ENCODE measurements at places on chromosomes 6 and 20.
A peak's percentile ranks its signal among the peaks of the same experiment; 100 is the strongest.

- no peak for DNase-seq
Observed at GRCh38 chr20:44662261-44662660, 10.8 kb upstream of the ADA start.

- no peak for DNase-seq
Observed at GRCh38 chr20:63181226-63181625, 34.7 kb downstream of the YTHDF1 start.

GRCh38 chr6:87029711-87030314, 65.1 kb downstream of the CGA start:
- no peak for DNase-seq

GRCh38 chr20:63951398-63952209, 4.6 kb downstream of the UCKL1 start:
- DNase-seq, result no peak

- DNase-seq, result no peak
Observed at GRCh38 chr6:31351033-31351380, 6.0 kb downstream of the HLA-B start.

- DNase-seq, result no peak
Observed at GRCh38 chr6:75084872-75085381, 120.9 kb downstream of the COL12A1 start.

DNA sequence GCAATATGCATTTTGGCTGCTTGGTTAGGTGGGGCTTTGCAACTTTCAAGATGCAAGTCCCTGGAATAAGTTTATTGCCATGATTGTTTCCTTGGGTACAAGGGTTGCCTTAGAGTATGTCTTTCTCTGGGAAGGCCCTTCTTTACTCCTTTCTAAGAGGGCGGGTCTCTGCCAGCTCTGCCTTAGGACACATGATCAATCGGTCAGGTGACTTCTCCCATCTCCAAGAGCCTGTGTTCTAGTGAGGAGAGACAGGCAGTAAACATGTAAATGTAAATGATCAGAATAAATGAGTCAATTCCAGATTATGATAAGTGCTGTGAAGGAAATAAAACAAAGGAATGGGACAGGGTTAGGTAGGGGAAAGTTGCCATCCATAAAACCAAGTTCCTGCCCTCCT, 43.2 kb upstream of the BCAS1 start:
- DNase-seq, result no peak

GRCh38 chr6:169791721-169792131, 40.3 kb downstream of the ERMARD start:
- no peak for DNase-seq

- DNase-seq, result no peak
Observed at GRCh38 chr6:100881707-100882040, 545 bp upstream of the ASCC3 start.

- DNase-seq, result no peak
Observed at GRCh38 chr6:73538116-73538779, 17.4 kb upstream of the EEF1A1 start.

GRCh38 chr20:53961527-53961926, 108.9 kb downstream of the BCAS1 start:
- DNase-seq, result no peak

GRCh38 chr6:84033523-84034451, at the start of gene MRAP2:
Gene MRAP2 (plus strand): TSS chr6:84033772. CDS start chr6:84055319, 21,547 bp downstream.
- DNase-seq, result no peak

DNA sequence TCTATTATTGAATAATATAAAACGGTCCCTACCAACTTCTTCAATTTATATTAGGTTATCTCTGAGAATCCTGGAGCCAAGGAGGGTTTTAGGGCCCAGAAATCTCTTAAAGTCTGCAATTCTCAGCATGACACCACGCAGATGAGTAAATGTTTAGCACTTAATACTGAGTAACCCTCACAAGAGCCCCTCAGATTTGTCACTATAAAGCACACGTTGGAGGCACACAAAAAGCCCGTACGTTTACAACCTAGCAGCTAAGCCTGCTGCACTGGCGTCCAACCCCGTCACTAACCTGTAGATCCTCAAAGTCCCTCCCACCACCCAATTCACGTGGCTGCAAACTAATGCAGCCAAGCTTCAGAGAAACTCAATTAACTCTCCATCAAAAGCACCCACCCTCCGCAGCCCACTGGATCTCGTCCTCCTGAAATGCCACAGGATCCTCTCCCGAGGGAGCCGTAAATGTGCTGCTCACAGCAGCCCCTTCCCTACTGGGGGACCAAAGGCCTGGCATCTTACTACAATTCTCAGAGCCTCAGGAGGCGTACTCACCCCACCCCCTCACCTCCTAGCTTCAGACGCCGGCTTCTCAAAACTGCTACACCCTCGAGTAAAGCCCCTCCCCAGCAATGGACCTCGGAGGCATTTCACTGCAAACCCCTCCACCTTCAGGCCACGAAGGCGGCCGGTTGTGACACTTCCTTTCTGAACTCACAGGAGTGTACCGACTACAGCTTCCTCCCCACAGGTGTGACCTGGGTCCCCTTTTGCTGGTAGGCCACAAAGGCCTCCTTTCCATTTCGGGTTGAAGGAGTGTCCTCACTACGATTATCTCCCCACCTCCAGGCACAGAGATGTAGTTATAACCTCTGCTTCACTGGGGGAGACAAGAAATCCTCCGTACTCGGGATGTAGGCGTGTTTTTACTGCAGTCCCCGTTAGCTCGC, 909 bp downstream of the CPNE1 start:
- DNase-seq, result peak; percentile 55

DNA sequence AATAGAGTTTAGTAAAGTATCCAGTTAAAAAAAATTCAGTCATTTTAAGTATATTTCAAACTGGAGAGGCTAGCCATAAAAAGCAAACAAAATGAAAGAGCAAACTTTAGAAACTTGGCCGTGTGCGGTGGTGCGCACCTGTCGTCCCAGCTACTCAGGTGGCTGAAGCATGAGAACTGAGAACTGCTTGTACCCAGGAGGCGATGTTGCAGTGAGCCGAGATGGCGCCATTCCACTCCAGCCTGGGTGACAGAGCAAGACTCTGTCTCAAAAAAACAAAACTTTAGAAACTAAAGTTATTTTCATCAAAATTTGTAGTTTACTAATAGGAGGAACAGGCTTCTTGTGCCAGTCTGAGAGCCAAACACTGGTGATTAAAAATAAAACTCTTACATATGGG, 100.2 kb upstream of the POPDC3 start:
- DNase-seq, result no peak

- DNase-seq, result no peak
Observed at GRCh38 chr20:34540596-34541263, 17.8 kb upstream of the MAP1LC3A start.

DNA sequence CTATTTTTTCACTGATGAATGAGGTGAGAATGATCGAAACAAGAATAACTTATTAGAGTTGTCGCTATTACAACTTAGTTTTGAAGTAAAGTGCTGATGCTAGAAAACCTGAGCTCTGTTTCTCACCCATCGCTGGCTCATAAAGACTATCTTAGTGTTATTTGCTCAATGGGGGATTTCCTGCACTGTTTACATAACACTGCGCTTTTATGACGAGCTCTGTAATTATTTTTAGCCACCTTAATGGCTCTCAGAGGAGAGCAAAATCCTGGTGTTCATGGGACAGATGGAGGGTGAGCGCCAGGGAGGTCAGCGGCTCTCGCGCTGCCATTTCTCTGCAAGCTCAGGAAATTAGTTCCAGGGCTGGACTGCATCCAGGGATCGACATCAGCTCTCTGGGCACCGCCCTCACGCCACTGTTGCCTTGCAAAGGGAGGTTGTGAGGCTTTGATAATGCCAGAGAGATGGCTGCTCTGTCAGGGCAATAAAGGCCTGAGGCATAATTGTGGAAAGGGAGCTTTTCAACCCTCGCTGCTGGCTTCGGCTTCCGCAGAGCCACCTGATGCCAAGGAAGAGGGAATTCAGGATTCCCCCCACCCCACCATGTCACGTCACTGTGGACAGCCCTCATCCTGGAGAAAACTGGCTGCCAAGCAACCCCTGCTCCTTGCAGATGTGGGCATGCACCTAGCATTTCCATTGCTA, 72.0 kb downstream of the DACT2 start:
- DNase-seq, result no peak

DNA sequence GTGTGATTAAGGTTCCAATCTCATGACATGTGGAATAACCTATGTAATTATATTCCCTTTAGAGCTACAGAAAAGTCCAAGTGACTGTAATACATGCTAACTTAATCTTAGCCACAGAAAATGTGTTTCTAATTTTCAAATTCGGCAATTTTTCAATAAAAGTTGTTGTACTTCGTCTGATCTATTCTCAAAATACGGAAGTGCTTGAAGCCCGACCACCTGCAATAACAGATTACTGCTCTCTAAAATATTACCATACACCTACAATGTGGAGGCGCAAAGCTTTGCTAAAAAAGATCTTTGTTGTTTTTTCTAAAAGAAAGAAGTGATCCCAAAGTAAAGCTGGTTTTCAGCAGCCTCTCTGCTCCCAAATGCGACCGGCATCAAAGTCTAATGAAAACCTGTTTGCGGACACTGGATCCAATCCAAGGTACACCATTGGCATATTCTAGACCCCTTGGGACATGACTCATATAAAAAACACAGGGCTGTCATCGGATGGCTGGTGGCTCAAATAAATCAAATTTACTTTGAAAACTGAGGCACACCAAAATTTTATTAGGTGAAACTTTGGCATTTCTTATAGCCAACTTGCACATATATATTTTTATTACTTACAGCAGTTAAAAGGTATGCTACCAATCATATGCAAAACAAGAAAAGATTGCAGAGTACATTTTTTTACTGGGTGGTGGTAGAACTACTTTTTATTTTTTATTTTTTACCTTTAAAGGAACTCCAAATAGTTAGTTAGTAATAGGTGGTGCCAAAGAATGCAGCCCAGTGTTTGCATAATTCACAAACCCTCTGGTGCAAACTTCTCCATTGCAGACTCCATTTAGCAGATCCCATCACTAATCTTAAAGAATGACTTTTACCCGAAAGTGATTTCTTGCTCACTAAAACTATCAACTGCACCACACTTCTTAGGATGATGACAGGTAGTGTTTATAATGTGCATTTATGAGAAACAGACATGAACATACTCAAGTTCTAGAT, 118.7 kb upstream of the TBX18 start:
- DNase-seq, result no peak

GRCh38 chr6:25032934-25033333, 97.2 kb upstream of the RIPOR2 start:
- DNase-seq, result no peak

DNA sequence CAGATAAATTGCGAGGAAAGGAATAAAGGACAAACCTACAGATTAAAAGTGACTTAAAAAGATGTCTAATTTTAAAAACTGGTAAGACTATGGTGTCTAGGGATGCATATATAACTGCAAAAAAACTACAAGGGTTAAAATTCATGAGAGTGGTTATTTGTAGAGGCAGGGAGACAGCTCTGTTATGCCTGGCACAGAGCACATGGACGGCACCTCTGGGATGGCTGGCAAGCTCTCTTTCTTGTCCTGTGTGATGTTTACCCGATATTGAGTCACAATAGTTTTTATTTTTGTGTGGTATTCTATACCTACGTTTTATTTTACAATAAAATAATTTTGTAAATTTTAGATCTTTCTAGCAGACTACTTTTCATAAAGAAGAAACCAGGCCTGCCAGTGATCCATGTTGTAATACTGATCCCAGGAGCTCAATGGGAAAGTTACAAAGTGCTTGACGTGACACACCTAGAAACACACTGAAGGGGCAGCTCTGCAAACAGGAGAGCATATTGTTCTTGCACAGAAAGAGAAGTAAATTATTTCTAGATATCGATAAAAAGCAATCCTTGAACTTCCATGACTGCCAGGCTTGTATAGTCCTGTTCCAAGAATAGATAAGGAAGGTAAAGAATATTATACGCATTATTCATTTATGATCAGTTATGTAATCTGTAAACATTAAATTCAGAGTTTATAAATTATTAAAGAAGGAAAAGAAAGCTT, 290.0 kb downstream of the PTPRK start:
- DNase-seq, result no peak

- no peak for DNase-seq
Observed at GRCh38 chr20:63082308-63082938, 75.7 kb upstream of the BHLHE23 start.

- no peak for DNase-seq
Observed at GRCh38 chr6:132764370-132764769, 6.7 kb upstream of the VNN2 start.

DNA sequence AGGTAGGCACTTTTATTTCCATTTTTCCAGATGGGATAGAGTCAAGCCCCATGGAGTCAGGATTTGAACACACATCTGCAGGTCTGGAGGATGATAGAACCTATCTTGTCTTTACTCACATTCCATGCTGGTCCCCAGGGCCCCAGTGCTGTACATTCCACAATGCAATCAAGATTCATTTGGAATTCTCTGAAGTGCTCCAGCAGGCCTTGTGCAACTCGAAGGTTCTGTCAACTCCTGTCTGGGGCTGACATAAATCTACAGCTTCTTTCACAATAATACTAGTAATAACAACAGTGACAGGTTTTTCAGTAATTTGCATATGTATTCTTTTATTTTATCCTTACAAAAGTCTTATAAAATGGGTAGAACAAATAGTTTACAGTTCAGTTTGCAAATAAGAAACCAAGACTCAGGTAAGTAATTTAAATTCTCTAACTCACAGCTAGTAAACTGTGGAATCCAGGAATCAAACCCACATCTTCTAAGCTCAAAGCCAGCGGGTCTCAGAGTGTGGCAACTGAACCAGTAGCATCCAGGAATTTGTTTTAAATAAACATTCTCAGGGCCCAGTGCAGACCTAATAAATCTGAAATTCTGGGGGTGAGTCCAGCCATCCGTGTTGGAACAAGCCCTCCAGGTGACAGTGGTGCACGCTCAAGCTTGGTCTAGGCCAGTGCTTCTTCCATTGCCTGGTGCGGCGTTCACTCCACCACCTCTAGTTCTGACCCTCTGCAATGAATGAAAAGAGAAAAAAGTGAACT, 137.0 kb upstream of the TNFAIP3 start:
- no peak for DNase-seq

DNA sequence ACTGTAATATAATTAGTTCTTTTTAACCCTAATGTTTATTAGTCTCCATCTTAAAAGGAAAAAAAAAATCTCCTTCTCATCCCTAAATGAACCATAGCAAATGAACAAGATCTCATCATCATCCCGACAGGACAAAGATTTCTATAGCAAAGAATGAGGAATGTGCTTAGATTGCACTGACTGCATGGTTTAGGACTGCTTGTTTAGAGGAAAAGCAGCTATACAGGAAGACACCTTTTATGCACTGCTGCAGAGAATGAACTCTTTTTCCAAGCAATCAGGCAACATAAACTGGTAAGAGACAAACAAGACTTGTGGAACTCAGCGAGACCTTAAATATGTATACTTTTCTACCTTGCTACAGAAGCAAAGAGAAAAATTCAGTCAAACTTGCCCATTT, 26.8 kb downstream of the CSNK2A1 start:
- DNase-seq, result no peak

- no peak for DNase-seq
Observed at GRCh38 chr20:14800707-14801425, 463.5 kb upstream of the FLRT3 start.

Data from activated CD4-positive, alpha-beta T cell treated with anti-CD3 and anti-CD28 coated beads, Interleukin-2, amount 50 U/mL, for 4 hours (primary cell).